ENCODE measurements at places on chromosomes 16 and 17.

GRCh38 chr17:60036796-60037677, 41.7 kb downstream of the HEATR6 start:
- peak; percentile 62 for DNase-seq

DNA sequence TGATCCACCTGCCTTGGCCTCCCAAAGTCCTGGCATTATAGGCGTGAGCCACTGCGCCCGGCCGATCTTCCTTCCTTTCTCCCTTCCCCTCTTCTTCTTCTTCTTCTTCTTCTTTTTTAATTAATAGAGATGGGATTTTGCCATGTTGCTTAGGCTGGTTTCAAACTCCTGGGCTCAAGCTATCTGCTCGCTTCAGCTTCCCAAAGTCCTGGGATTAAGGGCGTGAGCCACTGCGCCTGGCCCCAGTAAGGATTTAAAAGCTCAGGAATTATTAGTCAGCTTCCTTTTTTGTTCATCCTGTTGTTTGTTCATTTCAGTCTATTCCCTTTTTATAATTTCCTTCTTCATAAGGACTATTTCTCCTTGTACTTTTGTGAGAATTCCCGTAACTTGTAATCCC, 32.7 kb upstream of the LRRC37A start:
- DNase-seq = no peak

- no peak for DNase-seq
These were observed 171.0 kb downstream of the SLC39A11 start for GRCh38 chr17:72921347-72922054.

- DNase-seq = no peak
These were observed 35.5 kb upstream of the RPH3AL start for GRCh38 chr17:388087-388486.

GRCh38 chr17:62572888-62573401, 54.5 kb upstream of the MRC2 start:
- DNase-seq = no peak

DNA sequence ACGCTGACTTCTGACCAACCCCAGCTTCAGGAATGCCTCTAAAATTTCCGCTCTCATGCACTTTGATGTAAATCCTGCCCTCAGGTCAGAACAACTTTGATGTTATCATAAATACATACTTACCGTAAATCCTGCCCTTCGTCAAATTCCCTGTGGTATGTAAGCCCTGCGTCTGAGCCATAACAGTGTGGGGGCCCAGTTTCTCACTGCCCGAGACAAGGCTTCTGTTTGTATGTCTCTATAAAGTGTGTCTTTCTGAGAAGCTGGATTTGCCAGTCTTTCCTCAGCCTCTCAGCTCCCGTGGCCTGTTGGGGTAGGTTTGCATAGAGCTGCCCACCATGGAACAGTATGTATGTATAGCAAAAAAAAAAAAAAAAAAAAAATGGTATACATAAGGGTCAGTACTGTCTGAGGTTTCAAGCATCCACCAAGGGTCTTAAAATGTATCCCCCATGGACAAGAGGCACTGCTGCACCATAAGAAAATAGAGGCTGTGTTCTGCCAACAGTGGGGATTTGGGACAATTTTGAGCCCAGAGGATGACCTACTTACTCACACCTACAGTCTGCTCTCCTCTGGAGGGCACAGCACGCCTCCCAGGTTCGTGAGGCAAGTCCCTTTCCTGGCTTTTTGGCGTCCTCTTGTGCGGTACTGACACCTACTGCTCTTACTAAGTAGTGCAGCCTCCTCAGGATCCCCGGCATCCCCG, 17.5 kb downstream of the PRMT7 start:
- peak; percentile 76 for DNase-seq

GRCh38 chr16:66295761-66296546, 70.5 kb upstream of the CDH5 start:
- no peak for DNase-seq

DNA sequence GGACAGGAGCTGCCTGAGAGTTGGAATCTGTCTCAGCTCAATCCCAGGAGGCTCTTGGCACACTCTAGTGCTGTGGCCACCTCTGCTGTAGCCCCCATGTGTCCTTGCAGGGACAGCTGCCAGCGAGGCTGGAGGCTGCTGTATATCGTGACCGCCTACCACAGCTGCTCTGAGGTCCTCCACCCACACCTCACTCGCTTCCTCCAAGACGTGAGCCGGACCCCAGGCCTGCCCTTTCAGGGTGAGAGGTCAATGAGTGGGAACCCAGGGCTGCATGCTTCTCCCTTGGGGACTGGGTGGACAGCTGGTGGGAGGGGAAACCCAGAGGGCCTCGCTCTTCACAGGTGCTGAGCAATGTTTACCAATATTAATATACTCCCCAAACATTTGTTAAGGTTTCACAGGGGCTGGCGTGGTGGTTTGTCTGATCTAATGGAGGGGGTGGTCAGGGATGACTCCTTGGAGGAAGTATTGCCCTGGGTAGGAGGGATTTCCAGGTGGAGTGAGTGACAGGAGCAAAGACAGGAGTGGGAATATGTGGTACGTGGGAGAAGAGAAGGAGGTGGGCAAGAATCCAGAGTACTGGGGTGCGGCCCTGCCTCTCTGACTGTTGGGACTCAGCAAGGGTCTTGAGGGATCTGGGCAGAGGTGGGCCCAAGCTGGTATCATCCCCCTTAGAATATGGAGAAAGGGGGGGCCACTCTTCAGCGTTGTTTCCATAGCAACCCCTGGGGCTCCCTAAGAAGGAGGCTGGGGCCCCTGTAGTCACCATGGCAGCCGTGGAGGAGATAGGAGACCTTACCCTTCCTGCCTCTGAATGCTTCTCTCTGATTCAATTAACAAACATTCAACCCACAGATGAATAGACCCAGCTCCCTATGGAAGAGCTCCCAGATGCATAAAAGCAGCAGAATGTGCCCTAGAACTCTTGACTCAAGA, 22.2 kb upstream of the ALKBH5 start:
- no peak for DNase-seq

GRCh38 chr17:70772761-70773160, 603.4 kb downstream of the KCNJ2 start:
- no peak for DNase-seq

DNA sequence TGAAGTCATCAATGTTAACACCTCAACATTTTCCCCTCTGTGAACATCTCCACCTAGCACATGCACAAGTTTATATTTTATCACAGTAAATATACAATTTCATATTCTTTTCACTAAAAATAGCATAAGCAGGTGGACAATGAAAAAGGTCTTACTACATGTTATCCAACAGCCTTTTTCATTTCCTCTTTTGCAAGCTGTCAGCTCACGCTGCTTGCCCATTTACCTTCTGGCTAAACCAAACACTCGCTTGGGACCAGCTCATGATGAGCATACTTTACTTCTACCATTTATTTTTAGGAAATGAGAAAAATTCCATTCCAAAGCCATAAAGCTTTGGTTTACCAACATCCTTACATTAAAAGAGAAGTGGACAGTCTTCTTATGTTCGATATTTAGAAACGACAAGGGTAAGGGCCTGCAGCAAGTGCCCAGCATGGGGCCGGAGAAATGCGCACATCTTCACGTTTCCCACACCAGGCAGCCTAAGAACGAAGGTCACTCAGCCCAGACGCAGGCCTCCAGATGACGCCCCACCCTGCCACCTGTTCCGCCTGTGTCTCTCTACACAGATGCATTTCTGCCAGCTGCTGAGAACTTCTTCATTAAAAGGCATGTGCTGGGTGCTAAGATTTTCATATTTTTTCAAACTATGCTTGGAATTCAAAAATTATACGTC, 13.9 kb downstream of the SNN start:
- DNase-seq = no peak

- no peak for DNase-seq
These were observed 265.9 kb downstream of the HS3ST4 start for GRCh38 chr16:25957707-25958106.

DNA sequence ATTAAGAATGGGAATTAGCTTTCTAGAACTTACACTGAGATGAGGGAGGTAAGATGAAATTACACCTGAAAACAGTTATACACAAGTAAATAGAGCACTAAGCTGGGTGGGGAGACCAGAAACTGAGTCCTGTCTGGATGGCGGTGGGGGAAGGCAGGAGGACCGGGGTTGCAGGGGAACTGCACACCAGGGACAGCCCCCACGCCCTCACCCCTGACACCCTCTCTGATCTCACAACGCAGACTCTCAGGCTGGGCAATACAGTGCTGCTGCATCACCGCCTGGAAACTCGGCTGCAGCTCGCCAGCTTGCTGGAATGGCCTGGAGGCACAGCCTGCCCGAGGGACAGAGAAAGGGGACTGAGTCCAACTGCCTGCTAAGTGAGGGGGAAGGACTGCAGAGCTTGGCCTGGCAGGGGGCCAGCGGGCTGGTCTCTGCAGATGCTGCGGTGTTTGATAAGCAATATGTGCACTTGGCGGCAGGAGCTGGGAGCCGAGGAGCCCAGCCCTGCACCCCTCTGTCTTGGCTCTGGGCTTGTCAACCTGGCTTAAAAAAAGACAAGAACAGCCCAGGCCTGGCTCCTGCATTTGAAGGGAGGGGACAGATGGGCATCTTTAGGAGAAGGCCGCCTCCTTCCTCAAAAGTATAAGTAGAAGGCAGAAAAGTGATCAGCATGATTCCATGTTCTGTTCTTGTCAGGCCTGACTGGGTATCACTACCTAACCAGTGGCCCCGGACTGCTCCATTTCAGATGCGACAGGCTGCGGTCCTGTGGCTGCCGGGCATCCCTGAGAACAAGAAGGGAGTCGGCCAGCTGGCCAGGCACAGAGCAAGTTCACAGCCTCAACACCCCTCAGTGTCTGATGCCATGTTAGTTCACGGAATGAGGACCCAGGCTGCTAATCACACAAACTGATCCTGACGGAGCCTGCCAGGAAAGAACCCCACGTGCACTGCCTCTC, 30.2 kb downstream of the SPHK1 start:
- DNase-seq = no peak

- no peak for DNase-seq
These were observed 23.7 kb upstream of the MYOCD start for GRCh38 chr17:12642034-12642433.

DNA sequence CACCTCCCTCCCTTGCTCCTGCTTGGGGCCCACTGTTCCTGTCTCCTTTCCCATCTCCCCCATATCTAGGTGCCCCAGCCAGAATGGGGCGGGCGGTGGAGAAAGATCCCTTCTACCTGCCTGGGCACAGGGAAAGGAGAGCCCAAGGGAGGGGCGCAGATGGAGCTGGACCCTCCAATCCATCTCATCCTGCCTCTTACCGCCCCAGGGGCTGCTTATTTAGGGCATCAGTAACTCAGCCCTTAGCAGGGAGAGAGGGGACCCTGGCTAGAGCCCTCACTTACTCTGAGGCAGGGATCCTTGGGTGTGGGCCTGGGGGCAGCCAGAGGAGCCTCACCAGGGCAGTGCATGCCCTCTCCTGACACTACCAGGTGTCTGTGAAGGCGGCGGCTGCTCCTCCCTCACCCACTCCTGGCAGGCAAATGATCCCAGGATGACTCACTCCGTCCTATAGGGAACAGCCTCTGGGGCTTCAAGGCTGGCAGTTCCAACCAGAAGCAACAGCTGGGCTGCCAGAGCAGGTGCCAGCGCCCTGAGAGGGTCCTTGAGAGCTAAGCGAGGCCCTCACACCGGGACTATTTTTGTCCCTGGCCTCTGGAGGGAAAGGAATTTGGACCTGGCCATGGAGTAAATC, 16.3 kb upstream of the BCAR1 start:
- no peak for DNase-seq

DNA sequence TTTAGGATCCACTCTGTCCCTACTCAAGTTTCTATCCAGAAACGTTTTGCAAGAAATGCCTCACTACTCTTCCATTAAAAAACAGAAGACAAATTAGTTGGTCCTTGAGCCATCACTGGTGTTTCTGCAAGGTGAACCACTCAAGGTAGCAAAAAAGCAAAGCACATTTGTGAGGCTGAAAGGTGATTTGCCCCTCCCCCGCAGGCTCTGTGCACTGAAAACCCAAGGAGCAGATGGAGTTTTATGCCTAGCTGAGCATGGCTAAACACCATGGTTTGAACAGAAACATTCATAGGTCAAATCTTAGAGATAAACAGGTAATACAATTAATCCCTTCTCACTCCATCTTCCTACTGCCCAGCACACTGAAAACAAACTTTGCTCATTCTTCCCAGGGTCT, 538.2 kb upstream of the CDH5 start:
- DNase-seq = no peak

DNA sequence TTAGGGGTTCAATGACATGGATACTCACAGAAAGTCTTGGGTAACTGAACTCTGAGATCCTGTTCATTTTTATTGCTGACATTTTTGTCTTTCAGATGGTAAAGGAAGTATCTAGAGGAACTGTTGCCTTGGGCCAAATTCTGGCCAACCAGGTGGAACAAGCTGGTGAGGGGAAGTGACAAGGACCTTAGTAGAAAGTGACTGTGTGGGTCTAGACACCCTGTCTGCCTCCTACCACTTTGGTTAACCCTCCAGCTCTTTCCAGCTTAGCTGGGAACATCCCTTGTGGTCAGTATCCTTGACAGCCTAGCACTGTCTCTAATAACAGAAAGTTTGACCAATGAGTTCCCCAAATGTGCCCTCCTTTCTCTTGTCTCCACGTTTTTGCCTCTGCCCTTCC, 28.8 kb upstream of the PRKCB start:
- no peak for DNase-seq

DNA sequence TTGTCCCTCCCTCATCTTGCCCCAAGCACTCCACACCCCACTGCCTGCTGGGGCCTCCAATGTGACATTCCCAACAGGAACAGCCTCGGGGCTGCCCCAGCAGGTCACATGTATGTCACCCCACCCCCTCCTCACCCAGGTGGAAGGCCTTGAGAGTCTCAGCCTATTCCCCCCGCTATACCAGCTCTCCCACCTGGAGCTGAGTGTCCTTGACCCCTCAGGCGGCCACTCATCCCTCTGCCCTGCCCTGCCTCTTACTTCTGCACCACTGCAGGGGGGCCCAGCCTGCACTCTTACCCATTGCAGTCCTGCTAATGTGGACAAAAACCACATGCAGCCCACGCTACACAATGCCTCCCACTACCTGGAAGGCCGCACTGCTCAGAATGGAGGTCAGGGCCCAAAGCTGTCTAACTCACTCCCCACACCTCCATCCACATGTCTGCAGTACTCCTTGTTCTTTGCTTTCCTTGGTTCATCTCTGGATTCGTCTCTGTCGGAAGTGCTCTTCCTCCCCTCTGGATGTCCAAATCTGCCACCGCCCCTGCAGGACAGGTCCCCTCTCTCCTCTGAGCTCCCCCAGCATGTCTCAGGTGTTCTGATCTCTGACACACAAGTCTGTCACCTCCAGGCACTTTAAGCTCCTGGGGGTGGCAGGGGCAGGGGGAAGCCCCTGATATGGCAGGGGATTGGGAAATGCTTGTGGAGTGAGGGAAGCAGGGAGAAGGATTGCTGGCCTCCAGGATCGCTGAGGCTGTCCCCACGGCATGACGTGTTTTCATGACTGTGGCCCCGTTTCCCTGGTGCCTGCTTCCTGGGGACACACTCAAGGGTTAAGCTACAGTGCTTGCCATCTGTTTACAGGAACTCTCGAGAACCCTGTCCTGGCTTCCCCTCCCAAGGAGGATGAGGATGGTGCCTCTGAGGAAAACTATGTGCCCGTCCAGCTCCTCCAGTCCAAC, 20.8 kb downstream of the TRPV2 start:
- DNase-seq = no peak
